ENCODE measurements at places on chromosomes 5 and 9.

DNA sequence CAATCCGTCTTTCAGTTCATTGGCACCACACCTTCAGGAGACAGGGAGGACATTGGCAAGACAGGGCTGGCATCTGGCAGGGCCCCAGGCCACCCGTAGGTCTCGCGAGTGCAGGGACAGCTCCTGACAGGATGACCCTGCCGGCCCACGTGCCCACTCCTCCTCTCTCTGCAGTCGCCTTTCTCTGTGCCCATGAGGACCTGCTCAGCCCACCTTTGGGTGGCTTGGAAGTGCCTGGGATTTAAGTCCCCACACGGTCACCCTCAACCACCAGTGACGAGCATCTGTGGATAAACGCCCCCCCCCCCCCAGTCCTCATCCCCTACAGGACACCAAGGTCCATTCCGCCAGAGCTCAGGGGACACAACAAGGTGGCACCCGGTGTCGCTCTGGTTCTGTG lies 4.1 kb downstream of the MRPL36 start:
- no peak for DNase-seq

DNA sequence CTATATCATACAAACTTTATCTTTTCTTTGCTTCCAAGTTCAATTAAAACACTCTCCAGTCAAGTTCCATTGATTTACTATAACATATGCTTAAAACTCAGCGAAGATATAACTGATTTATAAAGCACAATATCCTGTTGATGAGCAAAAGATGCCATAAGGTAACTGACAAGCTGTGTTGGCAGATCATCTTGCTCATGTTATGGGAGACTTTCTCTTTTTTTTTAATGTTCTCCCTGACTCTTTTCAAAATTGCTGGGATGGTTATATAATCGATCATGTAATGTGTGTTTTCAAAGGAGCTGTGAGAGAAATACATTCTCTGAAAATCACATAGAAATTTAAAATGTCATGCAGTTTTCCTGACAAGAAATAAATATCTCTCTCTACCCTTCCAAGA lies 293.5 kb downstream of the MED10 start:
- DNase-seq = no peak

GRCh38 chr5:157561110-157561509 lies 14.5 kb downstream of the ADAM19 start:
- no peak for DNase-seq

GRCh38 chr9:111253742-111254437 lies 76.1 kb downstream of the OR2K2 start:
- DNase-seq = no peak

DNA sequence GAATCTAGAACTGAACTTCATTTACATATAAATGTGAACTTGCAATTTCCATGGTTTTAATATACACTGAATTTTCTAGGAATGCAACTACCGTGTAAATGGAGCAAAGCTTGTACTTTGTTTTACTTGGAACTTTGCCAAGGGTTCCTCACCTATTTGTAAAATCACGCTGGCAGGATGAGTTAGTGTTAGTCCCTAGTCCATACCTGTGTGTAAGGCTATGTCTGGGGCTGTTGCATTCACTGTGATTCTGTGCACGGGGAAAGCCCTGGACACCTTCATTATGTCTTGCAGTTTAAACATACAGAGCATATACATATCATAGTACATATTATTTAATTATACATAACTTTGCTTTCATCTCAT lies 119.9 kb downstream of the PAX5 start:
- no peak for DNase-seq

DNA sequence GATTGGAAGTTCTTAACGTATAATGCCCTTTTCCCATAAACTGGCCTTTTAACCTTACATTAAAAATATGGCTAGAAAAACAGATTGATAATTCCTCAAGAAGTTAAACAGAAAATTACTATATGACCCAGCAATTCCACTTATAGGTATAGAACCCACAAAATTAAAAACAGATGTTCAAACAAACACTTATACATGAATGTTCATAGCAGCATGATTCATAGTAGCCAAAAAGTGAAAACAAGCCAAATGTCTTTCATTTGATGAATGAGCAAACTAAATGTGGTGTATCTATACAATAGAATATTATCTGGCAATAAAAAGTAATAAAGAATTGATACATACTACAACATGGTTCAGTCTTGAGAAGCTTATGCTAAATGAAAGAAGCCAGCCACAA lies 35.5 kb downstream of the POU5F2 start:
- DNase-seq = no peak

DNA sequence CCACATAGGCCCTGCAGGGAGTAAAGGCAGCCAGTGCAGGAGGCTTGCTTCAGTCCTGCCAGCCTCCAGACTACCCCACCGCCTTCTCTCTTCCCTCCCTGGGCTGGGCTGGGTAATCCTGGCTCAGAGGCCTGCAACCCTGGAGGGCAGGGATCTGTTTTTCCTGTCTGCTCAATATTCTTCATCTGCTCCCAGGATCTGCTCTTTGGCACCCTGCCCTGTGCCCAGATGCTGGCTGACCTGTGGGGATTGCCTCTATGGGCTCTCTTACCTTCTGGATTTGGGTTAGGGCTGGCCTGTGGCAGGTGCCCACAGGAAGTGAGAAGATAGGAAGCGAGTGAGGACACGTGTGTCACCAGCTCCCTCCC lies 7.3 kb upstream of the ANGPTL2 start:
- DNase-seq = no peak

- peak; percentile 78 for DNase-seq
These were observed 88.1 kb downstream of the PCSK1 start for GRCh38 chr5:96344678-96345577.

DNA sequence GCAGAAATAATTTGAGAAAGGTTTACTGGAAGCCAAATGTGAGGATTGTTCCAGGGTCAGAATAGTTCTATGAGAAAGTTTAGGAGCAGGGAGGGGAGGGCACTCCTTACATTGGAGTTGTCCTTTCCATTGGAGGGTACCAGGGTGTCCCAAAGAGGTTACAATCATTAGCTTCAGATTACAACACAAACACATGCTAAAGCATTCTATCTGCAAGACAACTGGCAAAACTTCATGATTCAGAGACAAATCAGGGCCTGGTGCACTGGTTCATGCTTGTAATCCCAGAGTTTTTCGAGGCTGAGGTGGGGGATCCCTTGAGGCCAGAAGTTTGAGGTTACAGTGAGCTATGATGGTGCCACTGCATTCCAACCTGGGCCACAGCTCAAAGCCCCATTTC lies 51.8 kb downstream of the NSUN2 start:
- DNase-seq = no peak
